ENCODE measurements at places on chromosomes 5 and 9.
A peak's percentile ranks its signal among the peaks of the same experiment; 100 is the strongest.

GRCh38 chr9:116320290-116320689 is 166.7 kb downstream of the PAPPA start:
- no peak for DNase-seq

DNA sequence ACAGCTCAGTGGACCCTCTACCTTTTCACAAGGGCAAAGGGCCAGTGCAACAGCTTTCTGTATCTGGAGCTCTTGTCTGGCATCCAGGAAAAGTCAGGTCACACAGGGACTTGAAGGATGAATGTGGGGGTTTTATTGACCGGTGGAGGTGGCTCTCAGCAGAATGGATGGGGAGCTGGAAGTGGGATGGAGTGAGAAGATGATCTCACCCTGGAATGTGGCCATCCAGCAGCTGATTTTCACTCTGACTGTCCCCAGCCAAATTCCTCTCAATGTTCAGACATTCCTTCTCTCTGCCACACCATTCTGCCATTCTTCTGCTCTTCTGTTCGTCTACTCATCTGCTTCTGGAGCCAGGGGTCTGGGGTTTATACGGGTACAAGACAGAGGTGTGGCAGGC is 1119.9 kb downstream of the TAF11L14 start:
- no peak for DNase-seq

DNA sequence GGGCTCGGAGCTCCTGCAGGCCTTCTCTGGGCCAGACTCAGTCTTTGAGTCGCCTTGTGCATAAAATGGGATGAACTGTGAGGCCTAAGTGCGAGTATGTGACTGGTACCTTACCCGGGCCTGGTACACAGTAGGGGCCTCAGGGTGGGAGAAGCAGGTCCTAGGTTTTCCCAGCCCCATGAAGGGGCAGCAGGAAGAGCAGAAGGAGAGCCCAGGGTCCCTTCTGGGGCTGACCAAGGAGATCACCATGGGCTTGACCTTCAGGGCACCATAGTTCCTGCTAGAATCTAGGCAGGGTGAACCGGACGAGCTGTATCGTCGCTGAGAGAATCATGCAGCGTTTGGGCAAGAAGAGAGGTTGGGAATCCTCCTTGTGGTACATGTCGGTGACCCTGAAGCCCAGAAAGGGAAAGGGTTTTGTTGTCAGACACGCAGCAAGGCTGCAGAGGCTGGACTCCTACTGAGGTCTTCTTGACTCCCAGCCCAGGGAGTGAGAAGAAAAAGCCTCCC is 373 bp upstream of the PHYKPL start:
- no peak for DNase-seq

DNA sequence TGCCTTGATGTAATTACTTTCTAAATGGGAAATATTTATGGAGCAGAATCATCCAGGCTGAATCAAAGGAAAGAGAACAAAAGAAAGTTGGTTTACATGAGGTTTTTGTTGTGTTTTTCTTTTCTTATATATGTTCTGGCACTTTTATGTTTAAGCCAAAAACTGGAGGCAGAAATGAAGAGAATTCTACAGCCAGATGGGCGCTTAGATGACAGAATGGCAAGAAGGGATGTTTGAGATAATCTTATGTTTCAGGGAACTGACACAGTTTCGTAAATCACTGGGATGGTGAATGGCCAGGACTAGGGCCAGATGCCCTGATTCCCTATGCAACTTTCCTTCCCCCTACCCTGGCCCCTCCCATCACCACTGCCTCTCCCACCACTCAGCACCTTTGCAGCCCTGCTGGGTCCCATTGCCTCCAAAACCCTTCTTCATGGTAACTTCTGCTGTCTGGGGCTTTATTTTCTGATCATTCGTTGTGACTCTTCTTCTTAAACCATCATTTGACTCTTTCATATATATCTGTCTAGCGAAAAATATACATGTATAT is 111.8 kb downstream of the EFNA5 start:
- no peak for DNase-seq

GRCh38 chr9:16090907-16091629 is 538.2 kb downstream of the CCDC171 start:
- DNase-seq: no peak

DNA sequence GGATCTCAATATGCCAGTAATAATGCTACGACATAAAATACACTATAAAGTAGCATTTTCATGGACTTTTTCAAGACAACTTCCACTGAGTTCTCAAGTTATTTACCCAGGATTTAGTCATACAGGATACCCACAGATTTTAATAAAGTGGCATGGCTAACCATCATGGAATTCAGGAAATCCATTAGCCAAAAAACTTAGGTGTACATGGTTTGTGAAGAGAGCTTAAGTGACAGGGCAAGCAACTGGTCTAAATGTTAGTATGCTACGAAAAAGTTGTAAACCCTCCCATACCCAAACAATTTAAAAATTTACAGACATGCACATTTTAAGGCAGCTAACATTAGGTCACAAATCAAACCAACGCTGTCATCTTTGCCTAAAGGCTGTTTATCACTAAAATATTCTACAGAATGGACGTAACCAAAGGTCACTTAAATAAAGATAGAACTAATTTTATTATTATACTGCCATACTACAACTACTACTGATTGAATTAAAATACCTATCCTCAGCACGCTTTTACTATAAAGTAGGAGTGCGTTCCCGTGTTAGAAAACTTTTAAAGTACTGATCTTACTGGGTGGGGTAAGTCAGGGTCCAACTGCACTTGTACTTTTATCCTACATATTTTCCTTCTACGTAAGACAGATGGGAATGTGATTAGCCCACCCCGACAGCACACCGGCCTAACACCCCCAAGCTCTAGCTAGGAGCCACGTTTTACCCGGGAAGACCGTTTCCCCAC is 1.1 kb downstream of the UBTD2 start:
- peak; percentile 28 for DNase-seq

DNA sequence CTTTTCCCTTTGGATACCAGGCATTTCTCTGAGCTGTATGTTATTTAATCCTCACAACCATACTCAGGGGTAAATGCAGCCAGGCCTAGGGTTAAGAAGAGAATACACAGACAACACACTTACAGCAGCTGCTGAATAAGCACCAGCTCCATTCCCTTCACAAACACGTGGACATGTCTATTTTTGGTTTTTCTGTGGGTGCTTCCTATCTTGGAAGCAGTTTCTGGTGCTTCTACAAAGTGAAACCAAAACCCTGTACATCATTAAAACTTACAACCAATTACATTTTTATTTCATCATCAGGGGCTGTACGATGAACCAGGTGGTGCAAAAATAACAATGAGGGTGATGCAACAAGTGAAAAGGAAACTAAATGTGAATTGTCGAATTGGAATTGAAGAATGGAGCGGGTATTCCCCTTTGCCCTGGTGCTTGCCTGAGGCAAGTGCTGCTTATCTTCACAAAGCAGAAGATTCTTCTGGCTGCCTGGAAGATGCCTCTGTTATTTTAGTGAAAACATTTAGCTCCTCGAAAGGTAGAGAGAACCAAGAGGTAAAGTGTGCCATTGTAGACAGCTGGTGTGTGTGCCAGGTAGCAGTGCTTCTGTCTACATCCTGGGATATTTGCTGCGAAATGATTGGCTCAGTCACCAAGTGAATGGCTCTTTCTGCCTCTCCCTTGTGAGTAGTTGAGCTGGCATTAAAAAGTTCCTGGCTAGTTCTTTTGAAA is 18.6 kb upstream of the IFNB1 start:
- DNase-seq: no peak

DNA sequence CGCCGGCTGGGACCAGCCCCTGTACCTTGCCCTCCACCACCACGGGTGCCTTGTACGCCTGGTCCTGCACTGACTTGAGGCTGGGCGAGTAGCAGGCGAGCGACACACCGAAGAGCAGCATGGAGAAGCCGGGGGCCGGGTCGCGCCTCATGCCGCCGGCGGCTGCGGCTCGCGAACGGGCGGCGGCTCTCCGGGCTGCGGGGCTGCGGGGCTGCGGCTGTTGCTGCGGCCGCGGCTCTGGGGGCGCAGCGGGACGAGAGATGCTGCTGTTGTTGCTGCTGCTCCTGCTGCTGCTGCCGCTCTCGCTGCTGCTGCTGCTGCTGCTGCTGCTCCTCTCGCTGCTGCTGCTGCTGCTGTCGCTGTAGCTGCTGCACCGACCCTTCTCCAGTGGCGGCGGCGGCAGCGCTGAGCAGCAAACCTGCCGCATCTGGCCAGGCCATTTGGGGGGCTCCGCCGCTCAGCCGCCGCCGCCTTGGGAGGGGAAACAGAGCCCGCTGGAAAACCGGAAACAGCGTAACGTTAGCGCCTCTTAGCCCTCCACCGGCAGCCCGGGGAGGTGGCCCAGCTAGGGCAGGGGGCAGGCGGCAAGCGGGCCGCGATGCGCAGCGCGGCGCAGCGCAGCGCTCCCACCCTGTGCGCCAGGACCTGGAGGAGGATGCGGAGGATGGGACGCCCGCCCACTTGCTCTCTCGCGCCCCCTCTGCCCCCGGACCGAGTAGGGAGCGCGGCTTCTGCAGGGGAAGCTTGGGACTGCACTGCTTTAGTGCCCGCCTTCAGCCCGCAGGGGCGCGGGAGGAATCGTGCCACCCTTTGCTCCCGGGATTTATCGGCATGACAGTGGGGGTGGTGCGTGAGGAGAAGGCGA is at the start of gene NRG2:
NRG2 (minus strand) TSS at position 657 of the 865 bp plus-strand sequence.
- DNase-seq: peak; percentile 82

DNA sequence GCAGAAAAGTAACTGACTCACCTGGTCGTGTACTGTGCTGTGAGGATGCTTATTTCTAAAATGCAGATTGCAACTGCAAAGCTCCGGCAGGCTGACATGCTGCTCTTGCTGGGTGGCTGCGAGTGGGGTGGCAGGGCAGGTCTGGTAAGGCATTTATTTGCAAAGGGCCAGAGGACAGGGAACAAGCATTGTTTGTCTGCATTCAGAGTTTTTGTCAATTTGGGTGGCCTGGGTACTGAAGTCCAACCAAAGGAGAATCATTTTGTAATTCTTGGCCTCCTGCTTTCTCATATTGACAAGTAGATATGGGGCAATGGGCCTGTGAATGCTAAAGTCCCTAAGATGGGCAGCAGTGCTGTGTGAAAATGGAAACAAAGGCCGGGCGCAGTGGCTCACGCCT is at the start of gene C9:
C9 (minus strand) TSS at position 129 of the 400 bp plus-strand sequence; CDS start at position 98, 31 bp downstream.
- DNase-seq: no peak

- peak; percentile 93 for DNase-seq
Observed at GRCh38 chr5:156920042-156920860, 42.8 kb downstream of the TIMD4 start.

GRCh38 chr5:158695595-158696330 is 404.0 kb downstream of the EBF1 start:
- peak; percentile 50 for DNase-seq

DNA sequence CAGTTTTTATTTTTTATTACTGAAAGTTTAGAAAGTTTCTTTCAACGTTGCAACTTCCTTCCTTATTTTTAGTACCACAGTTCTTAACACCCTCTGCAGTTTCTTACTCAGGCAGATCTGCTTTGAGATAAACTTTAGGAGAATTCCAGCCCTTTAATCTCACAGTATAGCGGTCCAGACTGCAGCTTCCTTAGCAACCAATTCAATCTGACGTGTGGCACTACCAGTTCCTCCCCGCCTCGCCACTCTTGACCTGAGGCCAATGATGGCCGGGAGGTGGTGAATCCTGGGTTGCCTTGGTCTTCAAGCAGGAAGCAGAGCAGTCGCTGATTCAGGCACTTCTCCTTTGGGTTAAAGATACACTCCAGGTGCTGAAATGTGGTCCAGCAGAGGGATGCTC is 334.3 kb upstream of the TRPC7 start:
- no peak for DNase-seq

DNA sequence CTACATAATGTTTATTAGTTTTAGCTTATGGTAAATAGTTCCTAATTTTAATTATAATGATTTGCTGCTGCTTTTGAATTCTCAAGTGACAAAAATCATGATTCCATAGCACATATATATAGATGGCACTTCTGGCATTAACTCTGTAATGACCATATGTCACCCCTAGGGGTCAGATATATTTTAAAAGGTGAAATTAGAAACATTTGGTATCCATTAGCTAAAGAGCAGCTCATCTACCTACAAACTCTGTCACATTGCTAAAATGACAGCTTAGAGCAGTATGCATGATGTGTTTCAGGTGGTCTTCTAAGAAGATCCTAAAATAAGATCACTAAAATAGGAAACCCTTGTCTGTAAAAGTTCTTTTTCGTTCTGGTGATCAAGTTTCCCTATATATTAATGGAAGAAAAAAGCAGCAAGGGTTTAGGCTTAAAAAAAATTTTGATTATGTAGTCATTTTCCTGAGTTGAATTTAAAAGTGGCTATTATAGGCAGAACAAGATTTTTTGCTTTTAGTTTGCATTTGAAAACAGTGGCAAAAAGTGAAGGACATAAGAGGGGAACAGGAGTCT is 157.7 kb upstream of the POU5F2 start:
- DNase-seq: peak; percentile 24

Measured in ACHN (cell line).